Stimulated activated CD4-positive, alpha-beta T cell treated with anti-CD3 and anti-CD28 coated beads, Interleukin-15, amount 100 ng/mL, for 1 hour (primary cell): ENCODE measurements at places on chromosomes 16 and 17.

DNA sequence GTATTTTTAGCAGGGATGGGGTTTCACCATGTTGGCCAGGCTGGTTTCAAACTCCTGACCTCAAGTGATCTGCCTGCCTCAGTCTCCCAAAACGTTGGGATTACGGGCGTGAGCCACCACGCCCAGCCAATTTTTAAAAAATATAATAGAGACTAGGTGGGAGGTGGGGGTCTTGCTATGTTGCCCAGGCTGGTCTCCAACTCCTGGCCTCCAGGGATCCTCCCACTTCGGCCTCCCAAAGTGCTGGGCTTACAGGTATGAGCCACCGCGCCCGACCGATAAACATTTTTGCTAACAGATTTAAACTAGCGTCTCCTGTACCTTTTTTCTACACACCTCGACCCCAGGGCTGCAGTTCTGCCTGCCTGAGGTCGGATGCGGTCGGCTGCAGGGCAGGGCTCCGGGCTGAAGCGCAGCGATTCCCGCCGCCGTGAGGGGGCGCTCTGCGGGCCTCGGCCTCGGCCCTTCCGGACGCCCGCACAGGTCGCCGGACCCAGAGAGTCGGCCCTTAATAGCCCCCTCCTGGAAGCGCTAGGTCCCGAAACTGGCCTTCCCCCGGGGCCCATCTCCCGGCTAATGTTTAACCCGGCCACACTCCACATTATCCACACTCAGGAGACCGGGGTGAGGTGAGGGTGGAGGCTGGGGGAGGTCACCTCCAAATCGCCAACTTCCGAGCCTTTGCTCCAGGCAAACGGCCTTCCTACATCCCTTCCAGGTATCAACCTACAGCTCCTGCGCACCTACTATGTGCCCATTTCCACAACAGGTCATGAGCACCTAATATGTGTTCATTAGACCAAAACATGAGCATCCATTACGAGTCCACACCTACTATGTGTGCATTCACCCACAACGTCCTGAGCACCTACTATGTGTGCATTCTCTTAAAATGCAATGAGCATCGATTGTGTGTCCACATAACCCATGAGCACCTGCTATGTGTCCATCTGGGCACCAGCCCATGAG lies 2.0 kb upstream of the GLIS2 start:
- no peak for DNase-seq

DNA sequence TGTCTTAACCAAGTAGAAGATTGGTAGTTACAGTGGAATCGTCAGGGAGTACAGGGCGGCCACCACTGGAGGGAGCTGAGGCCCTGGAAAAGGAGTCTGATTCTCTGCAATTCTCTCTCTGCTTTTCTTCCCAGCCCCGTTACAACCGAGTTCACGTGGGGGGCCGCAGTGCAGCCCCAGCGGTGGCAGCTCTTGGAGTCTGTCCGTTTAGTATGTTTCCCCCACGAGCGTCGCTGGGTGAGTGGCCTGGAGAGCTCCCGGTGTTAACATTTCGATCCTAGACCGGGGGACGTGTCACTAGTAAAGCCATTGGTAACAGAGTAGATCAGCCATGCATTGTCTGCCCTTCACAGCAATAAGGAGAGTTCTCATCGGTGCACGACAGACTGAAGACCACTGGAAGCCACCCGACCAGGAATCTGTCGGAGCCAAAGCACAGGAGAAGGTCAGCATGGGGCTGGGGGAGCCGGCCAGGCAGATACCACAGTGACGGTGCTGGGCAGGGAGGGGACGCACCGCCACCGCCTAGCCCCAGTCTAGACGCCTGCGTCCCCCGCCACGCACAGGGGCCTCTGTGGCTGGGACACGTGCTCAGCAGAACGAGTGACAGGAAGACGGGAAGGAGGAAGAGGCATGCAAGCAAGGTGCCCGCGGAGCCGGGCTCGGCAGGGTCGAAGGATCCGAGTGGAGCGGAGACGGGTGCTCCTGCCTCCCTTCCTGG lies 15.7 kb downstream of the SLC16A3 start:
- DNase-seq, result no peak

DNA sequence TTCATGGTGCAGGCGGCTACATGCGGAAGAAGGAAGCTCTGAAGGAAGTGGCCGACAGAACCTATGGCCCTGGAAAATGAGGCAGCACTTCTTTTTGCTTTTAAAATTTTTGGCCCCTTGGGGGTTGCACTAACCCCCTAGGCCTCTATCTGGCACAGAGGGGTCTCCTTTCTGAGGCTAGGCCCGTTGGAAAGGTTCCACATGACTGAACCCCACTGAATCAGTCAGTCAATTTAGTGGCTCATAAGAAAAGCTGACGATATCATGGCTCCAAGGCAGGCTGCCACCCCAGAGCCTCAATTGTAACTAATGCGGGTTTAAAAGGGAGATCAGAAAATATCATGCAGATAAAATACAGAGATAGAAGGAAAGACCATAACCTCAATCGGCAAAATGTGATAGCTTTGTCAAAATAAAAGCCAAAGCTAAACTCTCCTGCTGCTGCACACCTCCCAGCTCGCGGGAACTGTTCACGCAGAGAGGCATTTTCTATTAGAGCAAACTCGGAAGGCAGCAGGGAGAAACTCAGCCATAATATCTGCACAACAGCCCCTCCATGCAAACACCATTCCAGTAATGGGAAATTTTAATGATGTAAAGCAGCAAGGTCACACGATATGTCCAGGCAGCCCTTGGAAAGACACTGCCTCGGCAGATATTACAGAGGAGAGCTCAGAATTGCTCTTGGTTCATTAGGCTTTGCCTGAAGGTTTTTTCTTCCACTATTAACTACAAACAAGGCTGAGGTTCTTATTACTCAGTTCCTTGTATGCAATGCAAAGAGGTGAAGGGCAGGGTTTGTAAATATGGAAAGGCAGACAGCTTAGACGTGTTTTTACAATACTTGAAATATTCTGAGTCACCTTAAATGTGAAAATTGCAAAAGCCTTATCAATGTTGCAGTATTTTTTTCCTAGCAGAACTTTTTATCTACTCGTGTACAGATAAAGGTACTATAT lies 200.4 kb upstream of the PMFBP1 start:
- DNase-seq, result no peak

GRCh38 chr16:10408824-10409381 lies 23.0 kb downstream of the ATF7IP2 start:
- DNase-seq, result no peak

DNA sequence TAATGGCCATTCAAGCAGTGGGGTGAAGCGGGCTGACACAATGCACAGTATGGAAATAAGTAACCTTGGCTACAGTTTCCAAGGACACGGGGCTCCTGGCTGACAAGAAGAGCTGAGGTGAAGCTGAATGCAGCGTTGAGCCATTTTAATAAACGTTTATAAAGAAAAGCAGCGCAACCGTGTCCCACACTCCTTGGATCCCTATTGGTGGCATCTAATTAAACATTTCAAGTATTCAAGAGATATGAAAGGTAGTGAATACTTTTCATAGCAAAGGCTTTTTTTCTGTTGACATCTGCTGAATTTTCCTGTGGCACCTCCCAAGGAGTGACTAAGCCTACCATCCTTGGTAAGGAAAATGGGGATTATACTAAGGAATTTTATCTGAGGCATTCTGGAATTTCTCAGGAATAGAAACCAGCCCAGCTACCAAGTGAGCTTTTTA lies 26.5 kb downstream of the DUSP14 start:
- DNase-seq, result no peak

DNA sequence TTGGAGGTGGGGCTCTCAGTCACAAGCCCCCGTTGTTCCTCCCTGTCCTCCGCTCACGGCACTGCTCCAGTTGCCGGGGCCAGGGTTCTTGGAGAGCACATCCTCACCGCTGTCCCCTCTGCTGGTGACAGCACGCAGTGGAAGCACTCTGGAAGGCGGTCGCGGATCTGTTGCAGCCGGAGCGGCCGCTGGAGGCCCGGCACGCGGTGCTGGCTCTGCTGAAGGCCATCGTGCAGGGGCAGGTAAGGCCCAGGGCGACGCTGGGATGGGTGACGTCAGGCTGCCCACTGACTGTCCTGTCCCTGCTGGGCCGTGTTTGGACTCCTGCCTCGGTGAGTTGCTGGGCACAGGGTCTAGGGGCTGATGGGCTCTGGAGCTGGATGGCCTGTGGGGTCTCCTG lies 5.4 kb downstream of the TSC2 start:
- DNase-seq, result no peak

GRCh38 chr17:43900858-43901754 lies 6.2 kb downstream of the MPP2 start:
- no peak for DNase-seq

DNA sequence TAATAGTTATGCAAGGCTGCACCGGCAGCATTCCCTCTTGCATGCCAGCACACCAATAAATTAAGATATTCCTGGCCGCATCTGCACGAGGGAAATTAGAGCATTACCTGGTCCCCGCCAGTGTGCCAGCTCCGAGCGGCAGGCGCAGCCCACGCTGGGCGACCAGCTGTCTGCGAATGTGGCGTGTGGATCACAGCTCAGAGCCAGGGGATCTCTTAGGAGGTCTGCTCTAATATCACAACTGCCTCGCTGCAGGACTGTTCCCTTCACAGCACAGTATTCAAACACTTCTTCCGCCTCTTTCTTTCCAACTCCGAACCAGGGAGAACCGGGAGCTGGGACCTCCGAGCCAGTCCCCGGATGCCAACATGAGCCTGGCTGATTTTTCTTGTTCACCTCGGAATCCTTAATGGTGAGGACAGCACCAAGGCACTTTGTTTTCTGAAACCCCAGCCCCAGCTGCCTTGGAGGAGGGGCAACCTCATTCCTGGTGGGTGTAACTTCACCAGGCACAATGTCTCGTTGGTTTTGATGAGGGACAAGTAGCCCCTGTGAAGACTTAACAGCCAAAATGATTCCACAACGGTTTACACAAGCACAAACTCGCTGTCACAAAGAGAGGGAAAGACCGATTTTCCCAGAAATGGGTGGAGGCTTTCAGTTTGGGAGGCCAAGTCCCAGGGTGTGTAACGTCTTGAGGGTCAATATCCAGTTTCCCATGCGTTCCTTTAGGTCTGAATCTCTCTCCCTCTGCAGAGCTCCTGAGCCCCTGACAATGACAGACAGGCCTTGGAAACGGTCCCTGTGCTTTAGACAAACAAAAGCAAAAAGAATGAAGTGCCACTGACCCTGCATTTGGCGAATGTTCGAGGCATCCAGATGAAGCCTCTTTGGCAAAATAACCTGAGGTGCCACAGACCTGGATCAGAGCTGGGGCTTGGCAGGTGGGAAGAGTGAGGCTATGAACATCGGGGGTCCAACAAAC lies 213.2 kb downstream of the C16orf78 start:
- no peak for DNase-seq

GRCh38 chr16:87178977-87179376 lies 138.2 kb downstream of the C16orf95 start:
- no peak for DNase-seq

DNA sequence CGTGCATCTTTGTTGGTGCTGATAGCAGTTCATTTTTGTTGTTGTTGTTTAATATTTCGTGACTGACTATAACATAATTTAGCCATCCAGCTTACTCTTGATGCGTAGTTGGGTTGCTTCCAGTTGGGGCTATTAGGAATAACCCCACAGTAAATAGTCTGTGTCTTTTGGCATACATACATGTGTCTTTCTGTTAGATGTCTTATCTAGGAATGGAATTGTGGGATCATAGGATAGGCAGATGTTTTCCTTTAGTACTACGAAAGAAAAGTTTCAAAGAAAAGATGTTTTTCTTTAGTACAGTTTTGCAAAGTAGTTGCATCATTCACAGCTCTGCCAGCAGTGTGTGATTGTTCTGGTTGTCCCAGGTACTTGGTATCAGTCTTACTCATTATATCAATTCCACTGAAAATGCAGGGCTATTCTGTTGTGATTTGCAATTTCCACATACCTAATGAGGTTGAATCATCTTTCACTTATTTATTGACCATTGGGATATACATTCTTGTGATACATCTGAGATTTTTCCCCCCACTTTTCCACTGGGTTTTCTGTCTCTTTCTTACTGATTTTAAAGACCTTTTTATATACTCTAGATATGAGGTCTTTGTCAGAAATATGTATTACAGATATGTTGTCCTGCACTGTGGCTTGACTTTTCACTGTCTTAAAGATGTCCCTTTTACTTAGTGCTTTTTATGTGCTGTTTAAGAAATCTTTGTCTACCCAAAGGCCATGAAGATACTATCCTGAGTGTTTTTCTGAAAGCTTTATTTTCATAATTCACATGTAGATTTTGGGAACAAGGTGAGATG lies 173.3 kb downstream of the MRTFB start:
- DNase-seq, result no peak

GRCh38 chr17:6085812-6086211 lies 15.6 kb downstream of the WSCD1 start:
- DNase-seq, result no peak

- no peak for DNase-seq
Observed at GRCh38 chr17:42068979-42069378, 18.6 kb upstream of the C17orf113 start.

DNA sequence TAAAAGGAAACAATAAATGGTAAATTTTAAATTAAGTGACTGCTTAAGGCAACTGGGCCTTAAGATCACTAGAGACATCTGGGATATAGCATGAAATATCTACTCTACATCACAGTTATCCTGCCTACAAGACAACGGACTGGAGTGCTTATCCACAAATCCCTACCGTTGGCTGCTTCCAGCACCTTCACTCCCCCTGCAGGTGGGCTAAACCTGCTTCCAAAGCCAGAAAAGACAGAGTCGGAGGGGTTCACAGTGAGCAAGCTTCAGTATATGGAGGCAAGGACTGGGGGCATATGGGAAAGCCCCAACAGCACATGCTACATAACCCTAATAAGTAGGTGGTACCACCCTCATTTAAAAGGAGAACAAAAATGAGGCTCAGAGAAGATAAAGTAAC lies 45.3 kb downstream of the GRIN2A start:
- no peak for DNase-seq

DNA sequence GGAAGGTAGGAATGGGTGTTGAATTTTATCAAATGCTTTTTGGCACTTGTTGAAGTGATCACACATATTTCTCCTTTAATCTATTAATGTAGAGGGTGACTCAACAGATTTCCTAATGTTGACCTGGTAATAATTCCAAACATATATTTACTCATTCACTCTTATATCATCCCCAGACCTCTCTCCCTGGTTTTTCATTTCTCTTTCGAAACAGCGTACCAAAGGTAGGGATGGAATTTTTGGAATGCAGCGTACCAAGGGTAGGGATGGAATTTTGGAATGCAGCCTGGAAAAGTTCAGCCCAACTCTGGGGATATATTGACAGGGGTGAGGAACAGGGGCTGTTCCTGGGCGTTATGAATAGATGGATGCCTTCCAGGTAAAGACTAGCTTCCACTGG lies 7.3 kb downstream of the KIF18B start:
- no peak for DNase-seq

DNA sequence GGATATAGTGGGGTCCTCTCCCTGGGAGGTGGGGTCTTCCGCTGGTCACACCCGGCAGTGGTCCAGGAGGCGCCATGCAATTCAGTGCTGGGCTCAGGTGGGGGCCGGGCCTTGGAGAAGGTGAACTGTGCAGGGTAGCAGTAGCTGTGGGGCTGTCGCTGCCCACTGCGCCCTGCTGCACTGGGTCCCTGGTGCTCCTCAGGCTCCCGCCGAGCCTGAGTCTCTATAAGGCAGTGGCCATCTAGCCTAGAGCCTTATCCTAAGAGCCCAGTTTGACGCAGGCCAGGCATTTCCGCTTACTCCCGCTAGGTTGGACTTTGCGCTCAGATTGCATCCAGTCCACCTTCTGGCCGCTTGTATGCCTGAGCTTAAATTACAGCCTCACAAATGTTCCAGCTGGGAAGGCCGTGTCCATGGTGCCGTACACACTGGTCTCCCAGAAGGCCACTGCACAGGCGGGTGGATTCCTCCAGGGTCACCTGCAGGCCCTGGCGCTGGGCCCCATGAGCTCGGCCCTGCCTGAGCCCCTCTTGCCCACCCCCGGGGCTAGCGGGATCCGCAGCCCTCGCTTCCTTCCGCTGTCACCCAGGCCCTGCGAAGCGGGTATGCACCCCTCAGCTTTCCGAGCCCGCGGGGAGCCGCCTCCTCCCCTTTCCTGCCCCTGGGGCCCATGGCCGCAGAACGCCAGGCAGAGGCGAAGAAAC lies 1762.2 kb downstream of the TP53TG3F start:
- no peak for DNase-seq
